ENCODE measurements at places on chromosomes 4 and X.

DNA sequence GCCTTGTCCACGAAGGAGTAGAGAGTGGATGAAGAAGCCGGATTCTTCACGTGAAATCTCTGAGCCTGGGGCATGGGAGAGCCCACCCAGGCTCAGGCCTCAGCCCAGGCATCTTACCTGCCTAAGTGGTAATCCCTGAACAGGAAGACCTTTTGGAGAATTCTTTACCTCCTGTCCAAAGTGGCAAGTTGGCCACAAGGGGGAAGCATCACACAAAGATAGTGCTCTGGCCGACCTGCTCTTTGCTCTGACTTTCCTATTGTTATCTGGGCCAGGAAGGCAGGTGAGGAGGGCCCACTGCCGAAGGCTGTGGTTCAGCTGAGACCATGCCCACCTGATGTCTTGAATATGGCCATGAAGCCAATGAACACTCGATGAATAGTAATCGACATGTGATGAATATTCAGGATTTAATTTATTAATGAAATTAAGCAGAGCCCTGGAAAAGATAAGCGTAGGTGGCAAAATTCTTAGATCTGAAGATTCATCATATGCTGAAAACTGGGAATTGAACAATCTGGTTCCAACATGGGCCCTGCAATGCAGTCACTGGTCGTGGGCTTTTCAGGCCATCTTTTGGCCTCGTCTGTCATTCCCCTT lies 93.8 kb downstream of the PDGFRA start:
- DNase-seq = peak; percentile 37

- DNase-seq = no peak
Observed at GRCh38 chr4:62232814-62233213, 1032.7 kb downstream of the ADGRL3 start.

DNA sequence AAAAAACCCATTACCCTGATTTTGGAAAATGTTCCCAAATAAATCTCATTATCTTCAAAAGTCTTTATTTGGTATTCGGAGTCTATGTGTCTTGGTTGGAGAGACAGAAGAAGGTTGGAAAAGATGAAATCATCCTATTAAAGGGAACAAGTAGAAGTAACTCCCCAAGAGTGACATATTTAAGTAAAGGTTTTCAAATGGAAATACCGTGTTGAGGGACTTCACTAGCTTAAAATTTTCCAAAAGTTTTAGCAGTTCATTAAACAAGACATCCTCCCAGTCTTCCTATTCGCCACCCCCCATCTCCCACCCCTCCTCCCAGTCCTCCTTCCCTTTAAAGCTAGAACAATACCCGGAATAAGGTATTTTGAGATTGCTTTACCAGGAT lies 62.7 kb upstream of the CCDC160 start:
- DNase-seq = no peak

DNA sequence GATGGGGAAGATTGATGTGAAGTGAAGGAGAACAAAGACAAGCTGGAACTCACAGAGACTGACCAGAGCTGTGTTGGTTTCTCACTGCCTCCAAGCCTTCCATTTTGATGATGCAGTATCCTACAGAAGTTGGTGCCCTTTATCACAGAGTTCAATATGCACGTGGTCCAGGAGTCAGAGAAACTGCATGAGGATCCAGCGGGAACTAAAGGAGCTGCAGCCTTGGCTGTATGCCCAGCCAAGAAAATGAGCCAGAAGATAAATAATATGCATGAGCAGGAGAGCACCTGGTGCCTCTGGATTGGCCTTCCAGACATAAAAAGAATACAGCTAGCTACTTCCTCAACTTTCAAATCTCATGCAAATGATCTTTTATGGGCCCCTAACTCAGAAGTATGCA lies 44.3 kb upstream of the DCLK2 start:
- DNase-seq = no peak

DNA sequence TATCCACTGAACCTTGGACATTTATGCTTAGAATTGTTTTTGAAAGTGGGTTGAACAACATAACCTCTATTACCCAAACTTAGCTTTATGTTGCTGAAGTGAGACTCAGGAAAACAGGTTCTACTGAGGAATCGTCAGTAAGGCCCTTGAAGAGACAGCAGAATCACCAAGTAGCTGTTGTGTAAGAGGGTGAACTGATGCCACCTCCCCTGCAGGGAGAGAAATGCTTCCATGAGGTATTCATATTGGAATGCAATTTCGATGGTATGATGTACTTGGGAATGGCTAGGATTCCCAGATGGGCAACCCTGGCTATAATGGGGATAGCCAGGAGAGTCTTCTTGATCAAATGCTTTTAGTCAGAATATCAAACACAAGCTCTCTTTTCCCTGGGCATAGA lies 4.1 kb upstream of the SCRG1 start:
- DNase-seq = no peak

DNA sequence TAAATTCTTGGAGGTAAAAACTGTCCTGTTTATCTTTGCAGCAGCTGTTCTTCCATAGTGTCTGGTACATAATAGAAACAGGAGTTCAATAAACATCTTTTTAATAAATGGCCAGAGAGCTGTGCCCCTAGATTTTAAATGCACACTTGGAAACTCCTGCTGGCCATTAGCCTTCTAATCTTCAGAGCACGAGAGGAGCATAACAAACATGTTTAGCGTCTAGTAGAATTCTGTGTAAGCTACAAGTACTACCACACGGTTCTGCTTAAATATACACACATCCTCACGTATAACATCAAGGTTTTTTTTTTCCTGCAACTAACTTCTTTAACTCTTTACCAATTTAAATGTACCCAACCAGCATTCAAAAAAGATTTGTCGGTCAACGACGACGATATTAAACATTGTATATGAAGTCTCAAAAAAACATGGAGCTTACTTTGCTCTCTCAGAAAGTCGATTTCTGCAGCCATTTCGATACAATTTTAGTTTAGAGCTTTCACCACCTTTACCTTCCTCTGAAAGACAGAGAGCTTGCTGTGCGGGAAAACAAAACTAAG lies 628 bp downstream of the SCLT1 start:
- DNase-seq = no peak

DNA sequence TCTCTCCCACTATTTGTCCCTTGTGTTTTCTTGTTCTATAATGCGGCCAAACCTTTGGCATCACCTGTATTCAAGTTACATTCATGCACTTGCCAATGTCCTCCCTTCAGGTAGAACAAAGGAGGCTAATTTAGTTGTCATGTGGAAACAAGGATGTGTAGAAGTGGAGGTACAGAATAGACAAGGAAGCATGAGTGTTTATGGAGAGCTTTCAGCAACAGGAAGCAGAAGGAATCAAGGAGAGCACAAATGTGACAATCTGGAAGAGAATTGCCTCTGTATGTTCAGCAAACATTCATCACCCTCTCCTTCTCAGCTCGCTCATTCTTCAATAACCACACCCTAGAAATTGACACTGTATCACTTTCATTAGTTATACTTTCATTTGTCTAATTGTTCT lies 103.4 kb downstream of the SLC7A11 start:
- no peak for DNase-seq

GRCh38 chr4:28228561-28229491 lies 1368.2 kb downstream of the STIM2 start:
- DNase-seq = no peak

GRCh38 chrX:119809185-119809666 lies 17.8 kb upstream of the RPL39 start:
- DNase-seq = no peak

DNA sequence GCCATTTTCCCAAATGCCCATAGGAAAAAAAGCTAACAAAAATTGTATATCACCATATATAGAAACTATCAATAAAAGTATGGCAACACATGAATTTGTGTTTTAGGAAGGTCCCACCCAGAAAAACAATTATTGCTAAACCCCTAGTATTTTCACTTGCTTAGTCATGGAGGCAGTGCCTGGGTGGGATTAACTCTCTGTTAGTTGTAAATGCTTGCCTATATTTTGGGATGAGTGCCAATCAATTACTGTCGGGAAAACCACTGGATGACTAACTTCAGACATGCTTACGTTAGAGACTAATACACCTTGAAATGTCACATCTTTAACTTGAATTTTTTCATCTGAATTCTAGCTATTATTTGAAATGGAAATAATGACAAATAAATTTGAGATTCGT lies 33.9 kb downstream of the TMPRSS11A start:
- no peak for DNase-seq

DNA sequence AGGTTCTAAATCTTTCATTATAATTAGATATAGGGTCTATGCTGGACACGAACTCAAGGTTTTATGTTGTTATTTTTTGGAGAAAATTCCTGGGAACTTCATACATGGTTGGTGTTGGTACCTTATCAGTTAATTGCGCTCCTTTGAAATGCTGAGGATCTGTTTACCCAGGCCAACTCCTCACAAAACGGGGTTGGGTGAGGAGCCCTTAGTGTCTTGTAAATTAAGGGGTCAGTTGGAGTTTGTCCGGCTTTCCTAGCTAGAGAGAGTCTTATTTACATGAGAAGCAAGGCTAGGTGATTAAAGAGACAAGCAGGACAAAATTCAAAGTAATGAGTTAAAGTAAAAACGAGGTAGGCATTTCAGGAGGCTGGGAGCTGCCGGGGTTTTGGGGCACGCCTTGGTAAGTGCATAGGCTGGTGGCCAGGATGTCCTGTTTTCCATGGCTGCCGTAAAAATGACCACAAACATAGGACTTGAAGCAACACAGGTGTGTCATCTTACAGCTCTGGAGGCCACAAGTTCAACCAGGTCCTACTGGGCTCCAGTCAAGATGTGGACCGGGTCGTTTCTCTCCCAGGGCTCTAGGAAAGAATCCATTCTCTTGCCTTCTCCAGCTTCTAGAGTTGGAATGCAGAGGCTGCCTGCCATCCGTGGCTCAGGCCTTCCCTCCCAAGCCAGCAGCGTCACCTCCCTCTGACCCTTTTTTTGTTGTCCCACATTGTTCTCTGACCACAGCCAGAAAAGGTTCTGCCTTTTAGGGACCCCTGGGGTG lies 19.8 kb downstream of the PSAPL1 start:
- no peak for DNase-seq

DNA sequence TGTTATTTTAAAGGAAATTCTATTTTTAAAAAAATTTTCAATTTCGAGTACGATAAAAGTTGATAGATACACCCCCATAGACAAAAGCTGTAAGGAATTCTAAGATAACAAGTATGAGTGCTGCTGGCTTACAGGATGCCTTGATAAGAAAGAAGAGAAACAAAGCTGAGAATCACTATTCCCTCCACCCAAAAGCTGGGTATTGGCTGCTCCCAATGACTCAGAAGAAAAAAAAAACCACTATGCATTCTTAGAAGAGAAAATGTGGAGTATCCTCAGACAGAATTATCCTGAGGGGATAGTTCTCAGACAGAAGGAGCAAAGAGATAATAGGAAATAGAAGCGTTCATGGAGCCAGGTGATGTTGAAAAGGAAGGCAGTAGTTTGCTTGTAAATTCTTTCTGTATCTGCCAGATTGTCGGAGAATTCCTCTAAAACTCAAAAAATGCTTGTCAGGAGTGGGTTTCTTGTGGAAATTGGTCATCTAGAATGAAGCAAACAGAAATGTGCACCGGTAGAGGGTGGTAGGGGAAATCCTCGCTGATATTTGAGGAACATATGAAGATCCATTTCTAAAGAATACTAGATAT lies 217.5 kb upstream of the ADAMTS3 start:
- no peak for DNase-seq

GRCh38 chr4:120765260-120765680 lies 157.3 kb downstream of the PRDM5 start:
- DNase-seq = no peak

- no peak for DNase-seq
Observed at GRCh38 chrX:10112510-10112909, 44.3 kb upstream of the CLCN4 start.

DNA sequence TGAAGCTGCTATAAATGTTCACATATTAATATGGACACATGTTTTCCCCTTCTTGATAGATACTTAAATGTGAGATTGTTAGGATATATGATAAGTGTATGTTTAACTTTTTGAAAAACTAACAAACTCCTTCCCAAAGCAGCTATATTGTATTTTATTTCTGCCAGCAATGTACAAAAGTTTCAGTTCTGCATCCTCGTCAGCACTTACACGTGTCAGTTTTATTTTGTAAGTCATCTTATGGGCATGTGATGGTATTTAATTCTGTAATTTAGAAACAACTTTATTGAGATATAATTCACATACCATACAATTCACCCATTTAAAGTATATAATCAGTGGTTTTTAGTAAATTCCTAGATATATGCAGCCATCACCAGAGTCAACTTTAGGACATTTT lies 31.6 kb downstream of the RAPGEF2 start:
- no peak for DNase-seq

- DNase-seq = peak; percentile 58
Observed at GRCh38 chr4:87073199-87074120, 138.6 kb downstream of the AFF1 start.

- no peak for DNase-seq
Observed at GRCh38 chr4:15836362-15836761, 58.2 kb downstream of the CD38 start.

- DNase-seq = no peak
Observed at GRCh38 chr4:152817331-152817730, 37.6 kb downstream of the ARFIP1 start.

DNA sequence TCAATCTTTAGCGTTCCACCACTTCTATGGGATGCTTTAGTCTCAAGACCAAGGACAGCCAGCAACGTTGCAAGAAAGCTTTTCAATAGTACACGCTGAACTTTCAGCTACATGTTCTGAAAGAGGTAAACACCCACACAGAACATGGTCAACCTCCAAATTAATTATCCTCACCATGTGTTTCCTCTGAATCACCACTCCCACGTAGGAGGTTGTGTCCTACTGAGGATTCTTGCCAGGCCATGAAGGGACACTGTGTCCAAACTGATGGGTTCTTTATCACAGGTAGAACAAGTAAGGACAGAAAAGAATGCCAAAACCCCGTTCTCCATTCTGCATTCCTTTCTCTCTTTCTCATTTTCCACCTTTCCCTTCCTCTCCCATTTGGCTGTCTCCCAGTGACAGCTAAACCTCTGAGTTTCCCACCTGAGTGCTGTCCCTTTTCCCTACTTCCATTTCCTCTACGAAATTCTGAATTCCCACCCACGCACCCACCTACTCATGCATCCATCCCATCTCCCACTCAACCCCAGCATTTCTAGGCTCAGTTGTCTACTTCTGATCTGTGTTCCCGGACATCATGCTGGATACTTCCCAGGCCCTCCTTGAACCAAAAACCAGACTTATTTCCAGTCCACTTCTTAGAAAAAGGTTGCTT lies 29.0 kb upstream of the GPM6B start:
- DNase-seq = no peak

GRCh38 chr4:156547439-156547838 lies 424.2 kb downstream of the PDGFC start:
- no peak for DNase-seq

- no peak for DNase-seq
Observed at GRCh38 chr4:55363691-55364351, 17.8 kb downstream of the SRD5A3 start.

- no peak for DNase-seq
Observed at GRCh38 chr4:106893903-106894302, 142.2 kb downstream of the DKK2 start.

- no peak for DNase-seq
Observed at GRCh38 chr4:138334346-138335016, 92.3 kb upstream of the SLC7A11 start.

- DNase-seq = no peak
Observed at GRCh38 chrX:37425370-37425769, 76.2 kb downstream of the PRRG1 start.
